NCI-H524 (cell line): ENCODE measurements at places on chromosomes 16 and 17.

DNA sequence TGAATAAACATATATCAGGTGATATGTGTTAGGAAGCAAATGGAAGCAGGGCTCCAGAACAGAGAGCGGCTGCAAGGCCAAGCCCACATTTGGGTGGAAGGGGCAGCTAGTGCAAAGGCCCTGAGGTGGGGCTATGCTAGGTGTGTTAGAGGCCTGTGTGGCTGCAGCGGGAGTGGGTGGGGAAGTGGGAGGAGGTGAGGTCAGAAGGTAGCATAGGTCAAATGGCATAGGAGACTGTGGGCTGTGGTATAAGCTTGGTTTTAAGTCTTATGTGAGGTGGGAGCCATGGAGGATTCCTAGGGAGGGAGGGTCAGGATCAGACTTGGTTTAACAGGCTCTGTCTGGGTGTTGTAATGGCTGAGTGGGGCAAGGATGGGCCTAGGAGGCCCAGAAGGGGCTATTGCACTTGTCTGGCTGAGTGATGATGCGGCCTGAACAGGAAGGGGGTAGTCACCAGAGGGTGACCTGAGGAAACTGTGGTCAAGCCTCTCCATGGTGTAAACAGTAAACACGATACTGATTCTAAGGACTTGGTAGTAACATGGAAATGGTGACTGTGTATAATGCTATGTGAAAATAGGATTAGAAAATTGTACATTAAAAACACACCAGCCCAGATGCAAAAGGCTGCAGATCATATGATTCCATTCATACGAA lies 31.1 kb downstream of the RAI1 start:
- no peak for DNase-seq

DNA sequence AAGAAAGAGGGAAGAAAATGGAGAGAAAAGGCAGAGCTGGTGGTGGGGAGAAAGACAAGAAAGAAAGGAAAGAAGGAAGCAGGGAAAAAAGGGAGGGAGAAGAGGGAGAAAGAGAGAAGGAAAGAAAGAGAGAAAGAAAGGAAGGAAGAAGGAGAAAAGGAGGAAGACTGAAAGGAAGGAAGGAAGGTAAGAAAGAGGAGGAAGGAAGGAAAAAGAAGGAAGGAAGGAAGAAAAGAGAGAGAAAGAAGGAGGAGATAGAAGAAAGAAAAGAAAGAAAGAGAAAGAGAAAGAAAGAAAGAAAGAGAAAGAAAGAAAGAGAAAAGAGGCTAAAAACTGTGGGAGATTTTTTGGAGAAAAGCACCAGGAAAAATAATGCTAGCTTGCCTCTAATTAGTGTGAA lies 561.4 kb upstream of the GOT2 start:
- no peak for DNase-seq

DNA sequence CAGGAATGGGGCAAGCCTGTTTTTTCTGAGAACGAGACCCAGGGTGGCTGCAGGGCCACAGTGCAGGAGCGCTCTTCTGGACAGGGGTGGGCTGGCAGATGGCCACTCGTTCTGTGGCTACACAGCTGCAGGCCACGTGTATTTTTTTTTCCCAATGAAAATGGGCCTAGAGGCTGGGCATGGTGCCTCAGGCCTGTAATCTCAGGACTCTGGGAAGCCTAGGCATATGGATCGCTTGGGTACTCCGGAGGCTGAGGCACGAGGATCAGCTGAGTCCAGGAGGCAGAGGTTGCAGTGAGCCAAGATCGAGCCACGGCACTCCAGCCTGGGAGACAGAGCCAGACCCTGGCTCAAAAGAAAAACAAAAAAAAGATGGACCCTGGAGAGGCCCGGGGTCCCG lies 6.8 kb downstream of the UNKL start:
- DNase-seq: no peak

DNA sequence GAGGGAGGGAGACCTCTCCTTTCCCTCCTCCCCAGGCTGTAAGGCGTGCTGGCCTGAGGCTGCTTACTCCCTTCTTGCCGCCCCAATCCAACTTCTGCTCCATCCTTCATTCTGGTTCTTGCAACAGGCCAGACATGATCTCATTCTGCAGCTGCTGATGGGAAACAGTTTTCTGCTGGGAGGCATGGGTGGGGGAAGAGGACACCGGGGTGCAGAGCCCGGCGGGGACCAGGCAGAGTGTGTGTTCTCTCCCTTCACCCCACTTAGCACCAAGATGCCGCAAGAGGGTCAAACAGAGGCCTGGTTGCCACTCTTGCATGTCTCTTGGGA lies 1.4 kb downstream of the SARM1 start:
- no peak for DNase-seq

- no peak for DNase-seq
Observed at GRCh38 chr17:18039535-18040260, 490 bp downstream of the GID4 start.

DNA sequence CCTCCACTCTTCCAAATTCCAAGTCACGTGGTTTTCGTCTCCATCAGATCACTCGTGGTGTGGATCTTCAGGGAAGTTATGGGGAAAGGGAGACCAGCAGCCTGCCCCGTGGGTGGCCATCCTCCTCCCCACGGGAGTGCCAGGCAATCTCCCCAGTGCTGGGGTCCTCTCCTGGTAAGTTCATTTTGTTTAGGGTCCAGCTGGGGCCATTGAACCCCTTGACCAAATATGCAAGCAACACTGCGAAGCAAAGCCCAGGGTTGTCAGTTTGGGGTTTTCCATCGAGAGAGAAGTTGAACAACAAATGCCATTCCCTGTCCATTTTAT lies 4.1 kb upstream of the LCMT1 start:
- no peak for DNase-seq

DNA sequence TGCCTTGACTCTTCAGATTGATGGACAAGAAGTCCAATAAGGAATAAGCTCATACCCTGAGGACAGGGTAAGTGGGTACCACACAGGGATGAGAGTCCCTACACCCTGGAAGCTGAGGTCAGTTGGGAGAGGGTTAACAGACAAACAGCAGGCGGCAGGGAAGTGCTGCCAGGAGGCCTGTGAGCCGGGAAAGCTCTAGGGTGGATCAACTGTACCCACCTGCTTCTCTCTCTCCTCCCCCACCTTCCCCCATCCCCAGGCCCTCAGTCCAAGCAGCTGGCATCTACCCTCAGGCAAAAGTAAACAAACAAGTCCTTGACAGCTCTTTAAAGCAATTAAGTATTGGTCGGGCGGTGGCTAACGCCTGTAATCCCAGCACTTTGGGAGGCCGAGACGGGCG lies 20.7 kb upstream of the MYLK3 start:
- peak; percentile 93 for DNase-seq

- DNase-seq: no peak
Observed at GRCh38 chr17:65356536-65356935, 204.9 kb downstream of the AXIN2 start.

DNA sequence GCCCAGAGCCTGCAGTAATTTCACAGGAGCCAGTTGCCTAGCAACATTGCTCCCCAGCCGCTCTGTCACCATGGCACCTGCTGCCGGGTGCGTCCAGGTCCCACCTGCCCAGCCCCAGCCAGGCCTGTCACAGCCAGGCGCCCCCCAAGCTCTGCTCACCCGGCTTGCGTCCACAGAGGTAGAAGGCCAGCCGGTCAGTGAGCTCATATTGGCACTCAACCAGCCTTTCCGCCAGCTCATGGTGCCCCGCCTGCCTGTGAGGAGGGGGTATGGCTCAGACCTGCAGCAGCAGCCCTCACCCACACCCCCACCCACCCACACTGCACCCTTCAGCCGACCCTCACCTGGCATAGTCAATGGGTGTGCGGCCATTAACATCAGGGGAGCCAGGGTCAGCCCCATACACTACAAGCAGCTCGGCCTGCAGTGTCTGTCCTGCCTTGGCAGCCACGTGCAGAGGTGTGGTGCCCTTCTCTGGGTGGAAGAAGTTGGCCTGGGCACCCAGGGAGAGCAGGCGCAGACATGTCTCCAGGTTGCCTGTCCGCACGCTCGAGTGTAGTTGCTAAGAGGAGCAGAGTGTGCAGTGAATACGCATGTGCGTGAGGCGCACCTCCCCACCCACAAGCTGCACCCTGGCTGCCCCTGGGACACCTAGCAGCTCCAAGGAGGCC lies 7.7 kb downstream of the GIT1 start:
- peak; percentile 40 for DNase-seq

DNA sequence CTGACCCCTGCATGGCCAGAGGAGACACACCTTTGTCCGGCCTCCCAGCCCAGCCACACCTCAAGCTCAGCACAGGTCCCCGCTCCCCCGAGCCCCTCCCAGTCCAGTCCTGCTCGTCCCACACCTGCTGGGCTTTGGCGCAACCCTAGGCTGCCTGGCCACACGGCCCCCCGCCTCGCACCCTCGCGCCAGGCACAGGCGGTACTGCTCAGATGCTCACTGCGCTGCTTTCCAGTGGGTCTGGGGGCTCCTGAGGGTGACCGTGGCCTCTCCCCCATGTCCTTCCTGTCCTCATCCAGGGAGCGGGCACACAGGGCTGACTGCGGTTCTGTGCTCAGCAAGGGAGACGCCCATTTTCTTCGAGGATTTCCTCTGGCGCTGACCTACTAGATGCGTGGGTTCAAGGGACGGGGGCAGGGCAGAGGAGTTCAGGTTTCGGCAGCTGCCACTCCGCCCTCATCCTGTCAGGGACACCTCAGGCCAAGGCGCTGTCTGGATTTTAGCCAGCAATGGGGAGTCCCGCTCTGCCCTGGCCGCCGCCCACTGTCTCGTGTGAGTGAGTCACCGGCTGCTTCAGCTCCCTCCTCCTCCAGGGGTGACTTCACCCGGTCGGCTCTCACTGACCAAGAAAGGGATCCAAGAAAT lies 118.0 kb upstream of the ZNF469 start:
- DNase-seq: no peak

- peak; percentile 43 for DNase-seq
Observed at GRCh38 chr17:64328859-64329531, 61.7 kb downstream of the PECAM1 start.

GRCh38 chr16:64131423-64131822 lies 990.4 kb downstream of the CDH11 start:
- no peak for DNase-seq
